Stimulated activated CD4-positive, alpha-beta T cell treated with anti-CD3 and anti-CD28 coated beads, Interleukin-4, amount 100 ng/mL, for 48 hours (primary cell): ENCODE measurements at places on chromosomes 1 and 21.

GRCh38 chr1:153687346-153688125, 9.0 kb downstream of the NPR1 start:
- DNase-seq: no peak

DNA sequence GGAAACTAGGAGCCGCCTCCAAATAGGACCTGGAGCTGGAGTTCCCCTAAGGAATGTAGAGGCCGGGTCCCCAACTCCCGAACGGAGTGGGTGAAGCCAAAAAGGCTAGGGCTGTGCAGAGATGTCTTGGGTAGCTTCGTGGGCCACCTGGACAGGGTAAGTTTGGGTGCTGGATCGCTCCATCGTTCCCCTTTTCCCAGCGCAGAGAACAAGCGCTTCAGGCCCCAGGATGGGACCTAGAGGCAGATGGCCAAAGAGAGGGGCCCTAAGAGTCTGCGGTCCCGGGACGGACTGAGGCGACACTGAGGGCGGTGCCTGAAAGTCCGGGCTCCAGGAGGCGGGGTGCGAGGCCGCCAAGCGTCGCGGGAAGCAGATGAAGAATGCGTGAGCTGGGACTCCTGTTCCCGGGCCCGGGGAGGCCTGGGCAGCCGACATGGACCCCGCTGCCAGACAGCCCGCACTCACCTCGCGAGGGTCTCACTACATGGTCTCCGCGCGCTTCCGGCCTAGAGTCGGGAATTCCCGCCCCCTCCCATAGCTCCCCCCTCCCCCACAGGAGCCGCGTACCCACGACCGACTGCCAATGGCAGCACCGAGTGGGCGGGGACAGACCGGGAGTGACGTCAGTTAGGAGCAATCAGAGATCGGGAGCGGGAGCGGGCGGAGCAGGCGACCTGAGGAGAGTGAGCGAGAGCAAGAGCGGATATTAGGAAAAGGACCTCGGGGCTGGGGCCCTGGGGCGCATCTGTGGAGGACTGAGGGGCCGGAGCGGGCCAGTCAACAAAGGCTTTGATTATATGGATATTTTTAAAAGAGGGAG, at the start of gene SLC39A1:
SLC39A1 (minus strand) TSS at position 508 of the 820 bp plus-strand sequence. CDS start 822 bp downstream, outside the sequence.
- DNase-seq: peak; percentile 97

- no peak for DNase-seq
Observed at GRCh38 chr1:51693419-51694155, 76.7 kb downstream of the OSBPL9 start.

DNA sequence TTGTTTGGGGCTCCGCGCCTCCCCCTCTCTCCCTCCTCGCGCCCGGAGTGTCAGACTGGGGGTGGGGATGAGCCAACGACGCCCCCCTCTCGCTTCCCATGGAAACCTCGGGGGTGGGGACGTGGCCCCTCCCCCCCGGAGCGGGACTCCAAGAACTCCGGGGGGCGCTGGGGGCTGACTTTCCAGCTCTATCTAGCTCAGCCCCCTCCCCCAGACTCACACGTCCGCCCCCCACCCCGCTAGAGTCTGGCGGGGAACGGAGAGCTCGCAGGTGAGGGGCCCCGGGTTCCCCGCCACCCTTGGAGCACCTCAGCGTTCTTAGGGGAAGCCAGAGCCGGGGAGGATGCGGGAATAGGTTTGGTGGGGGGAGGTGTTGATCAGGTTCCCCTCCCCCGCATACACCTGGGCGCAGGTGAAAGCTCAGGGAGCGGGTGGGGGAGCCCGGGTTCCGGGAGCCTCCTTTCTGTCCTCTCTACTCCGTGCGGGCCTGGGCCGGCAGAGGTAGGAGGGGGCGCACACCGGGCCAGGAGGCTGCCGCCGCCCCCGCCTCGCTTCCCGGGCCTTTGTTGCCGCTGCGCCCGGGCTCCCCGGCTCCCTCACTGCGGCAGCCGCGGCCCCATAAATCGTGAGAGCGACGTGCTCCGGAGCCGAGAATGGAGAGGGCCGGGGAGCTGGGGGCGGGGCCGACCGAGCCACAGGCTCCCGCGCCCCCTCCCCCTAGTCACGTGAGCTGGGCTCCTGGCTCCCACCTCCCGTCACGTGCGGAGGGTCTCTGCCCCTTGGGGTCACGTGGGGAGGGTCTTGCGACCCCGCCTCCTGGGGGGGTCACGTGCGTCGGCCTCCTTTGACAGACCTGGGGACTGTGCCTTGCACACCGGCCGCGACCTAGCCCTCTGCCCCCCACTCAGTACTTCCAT, 1.9 kb downstream of the EFNA3 start:
- no peak for DNase-seq

DNA sequence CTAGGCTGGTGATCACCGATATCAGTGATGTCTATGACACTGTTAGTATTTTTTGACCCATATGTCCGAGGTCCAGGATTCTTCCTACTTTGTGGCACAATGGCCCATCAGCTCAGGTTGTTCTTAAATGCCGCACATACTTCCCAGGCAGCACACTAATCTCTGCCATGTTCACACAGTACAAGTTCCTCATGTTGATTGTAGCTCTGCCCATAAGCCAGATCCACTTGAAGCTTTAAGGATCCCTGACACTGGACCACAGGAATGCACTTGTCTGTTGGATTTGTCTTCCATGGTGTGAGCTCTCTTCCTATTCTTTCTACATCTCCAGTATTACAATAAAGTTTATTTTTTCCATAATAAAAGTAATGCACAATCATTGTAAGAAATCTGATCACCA, 69.5 kb downstream of the DDX20 start:
- no peak for DNase-seq

DNA sequence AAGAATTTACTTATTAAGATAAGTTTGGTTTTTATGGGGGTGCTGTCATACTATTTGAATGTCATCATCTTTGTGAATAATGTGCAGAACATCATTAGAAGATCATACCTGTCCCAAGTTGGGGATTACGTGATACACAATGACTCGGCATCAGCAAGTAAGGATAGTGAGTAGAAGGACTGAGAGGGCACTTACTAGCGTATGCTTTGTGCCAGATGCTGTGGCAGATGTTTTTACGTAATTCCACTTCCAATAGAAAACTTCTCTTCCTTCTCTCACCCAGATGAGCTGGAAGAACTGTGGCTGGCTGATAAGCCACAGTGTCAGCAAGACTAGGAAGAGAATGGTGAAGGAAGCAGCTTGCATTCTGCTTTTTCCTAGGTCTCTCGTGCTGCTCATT, 28.1 kb upstream of the TGFB2 start:
- DNase-seq: no peak

DNA sequence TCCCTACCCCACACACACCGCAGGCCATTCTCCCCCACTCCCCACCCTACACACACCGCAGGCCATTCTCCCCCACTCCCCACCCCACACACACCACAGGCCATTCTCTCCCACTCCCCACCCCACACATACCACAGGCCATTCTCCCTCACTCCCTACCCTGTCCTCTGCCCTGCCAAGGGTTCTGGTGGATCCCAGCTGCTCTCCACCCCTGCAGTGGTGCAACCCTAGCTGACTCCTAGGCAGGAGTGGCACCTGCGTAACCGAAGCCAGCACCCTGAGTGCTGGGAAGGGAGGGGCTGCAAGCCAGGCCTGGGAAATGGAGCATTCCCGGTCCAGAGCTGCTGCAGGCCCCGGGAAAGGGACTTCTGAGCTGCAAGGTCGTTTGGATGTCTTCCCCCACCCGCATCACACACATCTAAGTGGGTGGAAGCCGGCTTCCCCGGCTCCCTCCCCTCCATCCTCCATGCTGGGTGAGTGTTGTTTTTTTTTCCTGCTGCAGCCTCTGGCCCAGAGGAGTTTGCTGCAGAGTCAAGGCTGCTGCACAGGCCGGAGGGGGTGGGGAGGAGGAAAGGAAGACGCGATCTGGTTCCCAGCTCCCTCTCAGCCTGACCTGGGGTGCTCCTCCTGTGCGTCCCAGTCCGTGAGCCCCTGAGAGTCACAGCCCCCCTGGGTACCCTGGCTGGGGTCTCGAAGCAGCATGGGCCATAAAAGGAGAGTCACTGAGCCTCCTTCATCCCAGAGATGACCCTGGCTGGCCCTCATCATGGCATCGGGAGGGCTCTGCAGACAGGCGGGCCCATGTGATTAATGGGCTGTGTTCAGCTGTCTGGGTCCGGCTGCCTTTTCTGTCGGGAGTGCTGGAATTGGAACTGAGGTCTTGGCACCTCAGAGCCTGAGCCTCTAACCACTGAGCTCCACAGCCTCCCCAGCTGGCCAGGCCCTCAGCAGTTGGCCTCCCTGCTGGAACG, 16.1 kb downstream of the H6PD start:
- no peak for DNase-seq

GRCh38 chr1:156523801-156524480, 23.4 kb upstream of the MEF2D start:
- no peak for DNase-seq

GRCh38 chr1:116144151-116144550, 33.0 kb downstream of the MAB21L3 start:
- no peak for DNase-seq

- no peak for DNase-seq
Observed at GRCh38 chr1:213987927-213988506, at the start of gene PROX1. Gene PROX1 (plus strand): TSS chr1:213987973. CDS start chr1:213996536, 8,563 bp downstream.
